ENCODE measurements at places on chromosomes 6 and 20. TPM values are rescaled to one million over a fixed set of nuclear protein-coding genes. Genes with fewer than 3 reads are reported as not detected.

The LAMA2 gene
- total RNA-seq: 193 TPM

The TREML1 gene
- not detected for total RNA-seq

The CCM2L gene
- total RNA-seq: not detected

The RSPH9 gene
- total RNA-seq: 0.66 TPM

The COL19A1 gene
- total RNA-seq: 1.9 TPM

The ATF6B gene
- 28.8 TPM for total RNA-seq

The EBF4 gene
- total RNA-seq: 1.1 TPM

The HIVEP1 gene
- 14.6 TPM for total RNA-seq

The CPXM1 gene
- total RNA-seq: 0.72 TPM

The SYCP2L gene
- total RNA-seq: not detected

The LINC00237 gene
- total RNA-seq: not detected

The AVP gene
- not detected for total RNA-seq

The ADGRB3 gene
- 0.29 TPM for total RNA-seq

Data from placental pericyte (primary cell).